Dorsolateral prefrontal cortex (tissue), 122 donors: ENCODE measurements at places on chromosomes 7 and 10. TPM values are rescaled to one million over a fixed set of nuclear protein-coding genes. Genes with fewer than 3 reads are reported as not detected.

The ZSWIM8 gene
- total RNA-seq, result 116 TPM

The ZNF425 gene
- total RNA-seq, result 6.7 TPM

The FEZF1 gene
- total RNA-seq, result not detected

The NOS3 gene
- 9.2 TPM for total RNA-seq

The RTKN2 gene
- 3.9 TPM for total RNA-seq

The PRSS2 gene
- not detected for total RNA-seq

The LGI1 gene
- total RNA-seq, result 92.8 TPM

The LIPN gene
- total RNA-seq, result not detected

The ANKRD2 gene
- 2.4 TPM for total RNA-seq

The AGR3 gene
- total RNA-seq, result not detected

The STRA8 gene
- total RNA-seq, result not detected

The FGFBP3 gene
- 2.5 TPM for total RNA-seq
